ENCODE measurements at places on chromosomes 7 and 10. TPM values are rescaled to one million over a fixed set of nuclear protein-coding genes. Genes with fewer than 3 reads are reported as not detected.

WEE2 gene
- total RNA-seq, result not detected

RELN gene
- 3.9 TPM for total RNA-seq

DNA sequence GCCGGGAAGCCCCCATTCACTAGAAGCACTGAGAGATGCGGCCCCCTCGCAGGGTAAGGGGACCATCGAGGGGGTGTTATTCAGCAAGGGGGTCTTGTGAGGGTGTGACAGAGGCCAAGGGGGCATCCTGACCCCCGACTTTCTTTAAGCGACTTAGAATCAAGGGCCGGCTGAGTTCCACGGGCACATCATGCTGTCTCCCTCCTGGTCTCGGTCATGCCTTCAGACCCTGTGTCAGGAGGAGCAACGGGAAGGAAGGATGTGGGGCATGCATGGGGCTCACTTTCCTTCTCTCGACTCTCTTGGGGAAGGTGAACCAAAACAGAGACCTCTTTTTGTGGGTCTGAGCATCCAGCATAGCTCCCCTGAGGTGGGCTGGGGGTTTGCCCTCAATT lies 2.5 kb downstream of the ACSL5 start:
- DNase-seq, result no peak

- no peak for DNase-seq
Measured at GRCh38 chr10:111367531-111367930, 290.7 kb downstream of the ADRA2A start.

DNA sequence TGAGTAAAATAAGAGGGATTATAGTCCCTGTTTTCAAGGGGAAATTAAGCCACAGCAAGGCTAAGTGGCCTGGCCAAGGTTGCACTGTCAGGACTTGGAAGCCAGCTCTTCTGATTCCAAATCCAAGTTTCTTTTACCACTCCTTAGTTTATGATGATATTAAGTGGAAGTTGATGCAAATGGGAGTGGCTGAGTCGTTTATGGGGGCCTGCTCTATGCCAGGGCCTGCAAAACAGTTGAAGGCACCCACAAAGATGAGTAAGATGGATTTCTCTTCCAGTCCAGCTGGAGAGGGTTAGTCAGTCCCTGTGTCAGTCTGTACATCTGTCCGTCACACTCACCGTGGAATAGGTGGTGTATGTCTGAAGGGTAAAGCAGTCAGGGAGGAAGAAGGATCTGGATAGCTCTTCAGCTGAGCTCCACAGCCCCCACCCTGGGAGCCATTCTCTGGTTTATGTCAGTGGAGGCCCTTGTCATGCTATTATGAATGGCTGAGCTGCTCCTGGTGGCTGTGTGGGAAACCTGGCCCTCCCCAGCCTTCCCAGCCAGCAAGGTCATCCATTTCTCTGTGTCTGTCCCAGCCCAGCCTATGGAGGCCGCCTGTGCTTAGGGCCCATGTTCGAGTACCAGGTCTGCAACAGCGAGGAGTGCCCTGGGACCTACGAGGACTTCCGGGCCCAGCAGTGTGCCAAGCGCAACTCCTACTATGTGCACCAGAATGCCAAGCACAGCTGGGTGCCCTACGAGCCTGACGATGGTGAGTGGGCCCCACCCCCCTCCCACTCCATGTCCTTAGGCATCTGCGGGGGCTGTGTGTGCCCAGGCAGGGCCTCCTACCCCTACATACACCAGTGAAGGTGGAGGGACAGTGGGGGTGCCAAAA lies 44.5 kb downstream of the TBATA start:
- DNase-seq, result no peak

All from body of pancreas (tissue), 4 donors.